ENCODE measurements at places on chromosomes 1 and 21.

DNA sequence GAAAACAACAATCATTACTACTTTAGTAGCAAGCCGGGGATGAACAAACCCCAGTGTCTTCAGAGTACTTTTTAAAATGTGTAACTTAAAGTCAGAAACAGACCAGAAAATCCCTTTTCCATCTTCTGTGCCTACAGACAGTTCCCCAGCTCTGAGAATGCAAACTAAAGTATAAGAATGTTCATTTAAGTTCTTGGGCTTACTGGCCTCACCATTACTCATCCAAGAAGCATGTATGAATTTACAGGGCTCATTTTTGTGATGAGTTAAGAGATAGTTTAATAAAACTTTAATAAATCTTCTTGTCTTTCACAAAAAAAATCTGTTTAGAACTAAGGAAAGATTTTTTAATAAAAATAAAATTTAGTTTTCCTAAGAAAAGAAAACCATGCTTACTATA, 4.6 kb downstream of the LPGAT1 start:
- DNase-seq, result no peak

DNA sequence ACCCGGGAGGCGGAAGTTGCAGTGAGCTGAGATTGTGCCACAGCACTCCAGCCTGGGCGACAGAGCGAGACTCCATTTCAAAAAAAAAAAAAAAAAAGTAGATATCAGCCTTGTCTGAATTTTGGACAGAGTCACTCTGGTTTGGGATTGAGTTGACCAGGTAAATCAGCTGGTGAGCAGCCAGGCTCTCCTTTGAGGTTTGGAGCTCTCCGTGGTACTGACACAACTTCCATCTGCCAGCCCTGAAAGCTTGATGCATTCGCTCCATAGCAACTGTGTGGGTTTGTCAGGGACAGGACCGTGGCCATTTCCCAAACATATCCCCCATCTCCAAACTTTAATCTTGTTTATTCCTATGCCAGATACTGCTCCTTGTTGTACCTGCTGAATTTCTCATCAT, 155.2 kb downstream of the DMRTA2 start:
- DNase-seq, result no peak

DNA sequence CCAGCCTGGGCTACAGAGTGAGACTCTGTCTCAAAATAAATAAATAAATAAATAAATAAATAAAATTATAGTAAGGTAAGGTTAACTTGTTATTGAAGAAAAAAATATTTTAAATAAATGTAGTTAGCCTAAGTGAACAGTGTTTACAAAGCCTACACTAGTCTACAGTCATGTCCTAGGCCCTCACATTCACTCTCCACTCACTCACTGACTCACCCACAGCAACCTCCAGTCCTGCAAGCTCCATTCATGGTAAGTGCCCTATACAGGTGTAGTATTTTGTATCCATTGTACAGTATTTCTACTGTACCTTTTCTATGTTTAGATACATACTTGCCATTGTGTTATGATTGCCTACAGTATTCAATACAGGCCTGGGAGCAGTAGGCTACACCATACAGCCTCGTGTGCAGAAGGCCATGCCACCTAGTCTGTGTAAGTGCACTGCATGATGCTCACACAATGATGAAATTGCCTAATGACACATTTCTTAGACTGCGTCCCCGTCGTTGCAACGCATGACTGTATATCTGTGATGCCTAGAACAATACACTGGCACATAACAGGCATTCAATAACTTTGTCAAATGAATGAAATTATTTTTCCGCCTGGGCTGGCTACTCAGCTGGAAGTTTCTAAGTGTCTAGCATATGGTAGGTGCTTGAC, 14.8 kb downstream of the KCNN3 start:
- no peak for DNase-seq

DNA sequence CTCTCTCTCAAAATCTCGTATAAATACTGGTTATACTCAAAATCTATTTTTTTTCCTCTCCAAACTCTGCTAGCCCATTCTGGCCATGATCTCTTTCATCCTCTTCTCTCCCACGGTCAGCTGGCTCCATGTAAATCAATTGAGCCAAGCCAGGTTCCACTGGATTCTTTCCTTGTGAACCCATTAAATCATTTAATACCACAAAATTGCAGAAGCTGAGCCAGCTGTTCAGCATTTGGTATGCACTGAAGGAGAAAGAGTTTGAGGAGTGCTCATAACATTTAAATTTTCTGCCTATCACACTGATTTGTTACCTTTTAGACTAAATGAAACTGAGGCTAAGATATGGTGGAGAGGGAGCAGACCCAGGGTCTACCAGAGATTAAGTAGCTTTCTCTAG, 29.1 kb upstream of the TADA1 start:
- no peak for DNase-seq

- DNase-seq, result no peak
These were observed 12.7 kb downstream of the TTC22 start for GRCh38 chr1:54788459-54788858.

DNA sequence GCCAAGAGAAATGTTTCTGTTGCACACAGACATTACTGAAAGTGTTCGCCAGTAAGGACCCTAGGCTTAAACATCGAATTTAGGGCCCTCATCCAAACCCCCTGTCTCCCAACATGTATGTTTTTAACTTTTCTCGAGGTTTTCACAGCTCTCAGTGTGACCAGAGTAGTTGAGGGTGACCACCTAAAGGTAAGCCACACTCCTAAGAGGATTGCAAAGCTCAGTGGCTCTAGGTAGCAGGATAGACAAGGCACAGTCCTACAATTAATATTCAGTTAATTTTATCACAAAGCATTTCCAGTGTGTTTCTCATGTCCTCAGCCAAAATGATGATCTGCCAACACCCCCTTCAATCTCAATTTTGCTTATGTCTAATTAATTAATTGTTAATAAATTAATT, 695 bp upstream of the ALG14 start:
- no peak for DNase-seq

- no peak for DNase-seq
These were observed 86.7 kb downstream of the S1PR1 start for GRCh38 chr1:101323535-101323934.

DNA sequence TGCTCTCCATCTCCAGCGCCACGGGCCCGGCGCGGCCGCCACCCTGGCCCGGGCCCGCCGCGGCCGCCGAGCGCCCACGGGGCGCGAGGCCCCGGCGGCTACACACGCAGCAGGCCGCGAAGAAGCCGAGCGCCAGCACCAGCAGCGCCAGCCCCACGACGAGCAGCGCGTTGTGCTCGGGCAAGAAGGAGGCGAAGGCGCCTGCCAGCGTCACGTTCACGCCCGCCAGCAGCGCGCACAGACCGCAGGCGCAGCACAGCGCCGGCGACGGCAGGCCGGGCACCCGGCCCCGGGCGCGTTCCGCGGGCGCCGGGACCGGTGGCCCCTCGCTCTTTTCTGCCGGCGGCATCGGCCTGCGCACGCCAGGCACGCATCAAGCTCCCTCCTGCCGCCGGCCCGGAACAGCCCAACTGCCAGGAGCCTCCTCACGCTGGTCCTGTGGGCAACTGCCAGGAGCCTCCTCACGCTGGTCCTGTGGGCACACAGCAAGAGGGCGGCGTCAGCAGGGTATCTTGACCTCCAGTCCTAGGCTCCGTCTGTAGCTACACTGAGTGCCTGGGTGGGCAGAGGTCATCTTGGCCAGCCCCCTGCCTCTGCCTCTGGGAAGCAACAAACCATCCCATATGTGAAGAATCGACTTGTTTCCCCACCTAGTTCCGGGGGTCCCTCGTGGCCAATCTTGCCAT, 18.1 kb downstream of the KNCN start:
- DNase-seq, result peak; percentile 20

DNA sequence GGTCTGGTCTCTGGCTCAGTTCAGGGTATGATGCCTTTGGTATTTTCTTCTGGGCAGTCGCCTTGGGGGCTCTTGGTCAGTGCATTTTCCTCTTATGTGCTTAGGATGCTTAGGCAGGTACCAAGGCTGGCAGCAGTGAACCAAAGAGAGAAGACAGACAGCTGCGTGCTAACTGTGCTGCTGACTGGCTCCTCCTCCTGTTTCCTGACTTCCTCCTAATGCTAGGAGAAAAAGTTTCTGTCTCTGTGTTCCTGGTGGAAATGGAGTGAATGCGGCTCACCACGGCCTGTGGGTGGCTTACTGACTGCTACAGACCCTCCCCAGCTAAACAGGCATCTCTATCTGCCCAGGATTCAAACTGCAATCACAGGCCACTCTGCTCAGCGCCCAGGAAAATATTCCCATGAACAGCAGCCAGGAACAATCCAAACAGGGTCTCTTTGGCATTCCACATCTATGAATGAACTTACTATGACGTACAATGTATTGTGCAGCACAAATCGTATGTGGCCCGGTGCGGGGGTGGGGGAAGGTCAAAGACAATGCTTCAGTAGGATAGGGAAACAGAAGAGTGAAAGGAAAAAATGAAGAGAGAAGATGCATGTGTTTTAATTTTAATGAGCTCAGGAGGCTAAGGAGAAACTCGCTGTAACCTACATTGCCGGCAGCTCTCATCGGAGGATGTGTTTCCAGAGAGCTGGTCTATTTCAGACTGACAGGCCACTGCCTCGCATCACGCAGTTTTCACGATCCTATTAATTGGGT, 2.8 kb downstream of the ABCG1 start:
- DNase-seq, result no peak

GRCh38 chr21:38229260-38229877, 27.4 kb upstream of the KCNJ15 start:
- DNase-seq, result peak; percentile 23

DNA sequence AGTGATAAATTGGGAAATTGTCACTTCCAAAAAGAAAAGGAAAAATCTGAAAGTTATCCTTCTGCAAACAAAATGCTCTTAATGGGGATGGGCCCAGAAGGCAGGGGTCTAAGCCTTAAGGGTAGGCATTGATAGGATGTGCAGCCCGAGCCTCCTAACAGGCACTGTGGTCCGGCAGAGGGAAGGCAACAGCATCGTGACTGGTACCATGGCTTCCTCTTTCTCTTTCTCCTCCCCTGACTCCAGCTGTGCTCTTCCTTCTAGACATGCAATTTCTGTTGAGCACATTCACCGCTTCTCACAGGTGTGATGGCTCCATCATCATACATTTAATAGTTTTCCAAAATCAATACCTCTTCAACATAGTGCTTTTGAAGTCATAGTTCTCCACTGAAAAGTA, 91.5 kb downstream of the SELENOF start:
- DNase-seq, result no peak

GRCh38 chr1:32963746-32964460, 706 bp downstream of the RNF19B start:
- peak; percentile 81 for DNase-seq

GRCh38 chr21:42374864-42375499, 8.6 kb upstream of the TFF1 start:
- no peak for DNase-seq

DNA sequence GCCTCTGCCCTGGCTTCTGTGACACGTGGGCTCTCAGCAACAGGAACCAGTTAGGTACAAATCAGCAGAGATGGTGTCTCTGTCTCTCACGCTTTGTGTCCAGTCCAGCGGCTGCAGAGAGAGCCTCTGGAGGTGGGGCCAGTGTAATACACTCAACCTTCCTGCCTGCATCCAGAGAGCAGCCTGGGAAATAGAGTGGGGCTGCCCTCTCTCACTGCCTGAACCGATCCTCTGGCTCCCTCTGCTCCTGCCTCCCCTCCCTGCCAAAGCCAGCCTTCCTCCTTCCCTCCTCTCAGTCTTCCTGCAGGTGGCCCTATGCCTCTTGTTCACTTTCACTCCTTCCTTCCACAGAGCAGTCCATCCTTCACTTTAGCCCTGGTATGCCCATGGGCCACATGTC, at the start of gene ZNF648:
TSS of gene ZNF648 (minus strand) at position 119 of the 400 bp plus-strand sequence. CDS start 3,702 bp downstream, outside the sequence.
- no peak for DNase-seq

DNA sequence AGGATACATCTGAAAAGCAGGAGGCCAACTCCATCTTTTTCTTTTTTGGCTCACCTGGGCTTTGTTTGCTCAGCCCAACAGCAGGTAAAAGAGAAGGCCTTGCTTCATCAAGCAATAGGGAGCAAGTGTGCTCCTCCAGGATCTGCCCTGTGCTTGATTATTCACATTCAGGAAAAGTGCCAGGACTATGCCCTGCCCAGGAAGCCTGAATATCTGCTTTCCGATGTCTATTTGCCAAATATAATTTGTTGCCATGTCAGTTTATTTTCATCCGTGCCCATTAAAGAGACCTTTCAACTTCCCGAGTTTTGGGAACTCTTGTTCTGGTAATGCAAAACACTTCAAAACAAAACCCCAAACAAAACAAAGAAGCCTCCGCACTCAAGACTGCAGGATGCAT, 185.3 kb downstream of the CDC7 start:
- DNase-seq, result no peak

DNA sequence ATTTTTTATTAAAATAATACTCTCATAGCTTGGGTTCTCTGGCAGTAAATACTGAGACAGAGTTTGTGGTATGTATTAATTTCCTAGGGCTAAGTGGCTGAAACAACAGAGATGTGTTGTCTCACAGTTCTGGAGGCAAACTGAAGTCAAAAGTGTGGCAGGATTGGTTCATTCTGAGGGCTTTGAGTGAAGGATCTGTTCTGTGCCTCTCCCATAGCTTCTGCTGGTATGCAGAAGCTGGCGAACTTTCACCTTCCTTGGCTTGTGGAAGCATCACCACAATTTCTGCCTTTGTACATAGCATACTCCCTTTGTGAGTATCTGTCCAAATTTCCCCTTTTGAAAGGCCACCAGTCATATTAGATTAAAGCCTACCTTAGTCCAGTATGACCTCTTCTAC, 21.0 kb downstream of the RNPC3 start:
- no peak for DNase-seq

DNA sequence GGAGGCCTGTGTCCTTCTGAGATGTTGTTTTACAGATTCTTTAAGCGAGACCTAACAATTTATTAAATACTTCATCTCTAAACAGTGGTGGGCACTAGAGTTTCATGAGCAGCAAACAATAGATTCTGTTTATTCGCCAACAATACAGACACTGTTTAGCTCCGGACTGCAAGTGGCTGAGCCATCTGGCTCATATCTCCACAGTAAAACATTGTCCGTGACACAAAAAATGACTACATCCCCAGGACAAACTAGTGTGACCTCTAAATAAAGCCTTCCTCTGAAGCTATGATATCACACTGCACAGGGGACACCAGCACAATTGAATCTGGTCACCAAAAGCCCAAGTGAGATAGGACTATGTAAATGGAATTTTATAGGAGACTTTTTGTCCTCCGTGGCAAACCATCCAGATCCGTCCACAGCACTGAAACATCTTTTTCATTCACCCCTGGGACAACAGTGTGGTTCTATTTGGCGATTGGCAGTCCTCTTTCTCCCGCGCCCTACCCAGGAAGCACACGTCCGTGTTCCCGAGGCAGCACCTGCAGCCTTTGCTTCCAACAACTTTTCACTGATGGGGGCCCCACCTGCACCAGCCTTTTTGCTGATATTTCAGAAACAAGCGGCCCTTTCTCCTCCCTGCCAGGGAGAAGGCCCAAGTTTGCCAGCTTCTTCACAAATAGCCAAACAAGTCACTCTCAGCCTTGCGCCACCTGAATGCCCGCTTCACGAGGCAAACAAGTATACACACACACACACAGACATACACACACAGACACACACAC, 47.4 kb downstream of the OLIG1 start:
- no peak for DNase-seq

DNA sequence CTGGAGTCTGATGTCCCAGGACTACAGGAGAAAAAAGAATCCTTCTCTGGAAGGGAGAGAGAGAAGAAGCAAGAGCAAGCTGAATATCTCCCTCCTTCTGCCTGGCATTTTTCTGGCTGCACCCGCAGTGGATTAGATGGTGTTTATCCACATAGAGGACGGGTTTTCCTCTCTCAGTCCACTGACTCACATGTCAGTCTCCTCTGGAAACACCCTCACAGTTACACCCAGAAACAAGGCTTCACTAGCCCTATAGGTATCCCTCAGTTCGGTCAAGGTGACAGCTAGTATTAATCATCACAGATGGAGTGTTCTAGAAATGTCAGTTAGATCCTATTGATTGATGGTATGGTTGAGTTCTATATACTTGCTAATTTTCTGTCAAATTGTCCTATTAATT, 87.9 kb downstream of the RHOU start:
- no peak for DNase-seq

- no peak for DNase-seq
These were observed 4.5 kb downstream of the CFHR3 start for GRCh38 chr1:196779093-196779492.
